ENCODE measurements at places on chromosomes 12 and 14.

- peak; percentile 11 for DNase-seq
These were observed 154.2 kb downstream of the PLCZ1 start for GRCh38 chr12:18583655-18584054.

- no peak for DNase-seq
These were observed 936.1 kb upstream of the FBXO33 start for GRCh38 chr14:40368314-40368713.

DNA sequence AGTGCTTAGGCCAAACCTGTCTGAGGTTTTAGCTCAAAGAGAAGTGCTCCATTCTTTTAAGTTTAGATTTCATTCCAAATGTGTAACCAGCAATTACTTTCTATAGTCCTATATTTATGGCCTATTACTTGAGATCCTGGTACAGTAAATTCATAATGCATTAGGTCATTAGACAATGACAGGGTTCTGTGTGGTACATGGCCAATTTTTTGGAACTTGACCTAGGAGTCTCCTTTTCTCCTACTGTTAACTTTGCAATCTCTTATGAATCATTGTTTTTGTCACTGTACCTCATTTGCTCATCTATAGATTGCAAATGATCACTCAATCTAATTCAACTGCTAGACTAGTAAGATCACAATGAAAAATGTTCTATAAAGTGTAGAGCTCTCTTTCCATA lies 136.7 kb downstream of the PDE3A start:
- DNase-seq: no peak

DNA sequence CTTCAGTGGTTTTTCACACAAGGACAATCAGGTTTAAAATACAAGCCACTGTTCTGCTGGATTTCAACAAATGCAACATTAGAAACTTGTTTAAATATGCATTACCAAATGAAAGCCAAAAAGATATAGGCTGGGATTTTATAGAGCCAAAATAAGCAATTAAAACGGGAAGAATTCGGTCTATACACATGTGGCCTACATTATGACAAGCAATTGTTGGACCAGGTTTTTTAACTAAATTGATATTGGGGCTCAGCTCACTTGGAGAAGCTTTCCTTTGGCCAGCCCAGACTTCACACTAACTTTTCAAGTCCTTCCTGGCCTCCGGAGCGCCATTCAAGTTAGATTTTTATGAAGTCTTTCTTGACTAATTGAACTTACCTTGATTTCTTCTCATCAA lies 16.9 kb upstream of the PDE3A start:
- no peak for DNase-seq

DNA sequence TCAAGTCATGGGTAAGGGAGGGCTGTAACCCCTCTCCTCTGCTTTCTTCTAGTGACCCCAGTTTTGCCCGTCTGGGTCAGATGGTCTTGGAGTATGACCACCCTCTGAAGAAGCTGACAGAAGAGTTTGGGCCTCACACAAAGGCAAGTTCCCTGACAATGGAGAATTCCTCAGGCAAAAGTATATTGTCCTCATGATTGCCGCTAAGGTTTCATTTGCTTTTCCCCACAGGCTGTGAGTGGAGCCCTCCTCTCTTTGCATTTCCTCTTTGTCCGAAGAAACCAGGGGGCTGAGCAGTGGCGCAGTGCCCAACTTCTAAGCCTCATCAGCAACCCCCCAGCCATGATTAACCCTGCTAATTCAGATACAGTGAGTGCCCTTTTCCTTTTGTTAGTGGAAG lies 12.1 kb downstream of the NCKAP1L start:
- peak; percentile 18 for DNase-seq

DNA sequence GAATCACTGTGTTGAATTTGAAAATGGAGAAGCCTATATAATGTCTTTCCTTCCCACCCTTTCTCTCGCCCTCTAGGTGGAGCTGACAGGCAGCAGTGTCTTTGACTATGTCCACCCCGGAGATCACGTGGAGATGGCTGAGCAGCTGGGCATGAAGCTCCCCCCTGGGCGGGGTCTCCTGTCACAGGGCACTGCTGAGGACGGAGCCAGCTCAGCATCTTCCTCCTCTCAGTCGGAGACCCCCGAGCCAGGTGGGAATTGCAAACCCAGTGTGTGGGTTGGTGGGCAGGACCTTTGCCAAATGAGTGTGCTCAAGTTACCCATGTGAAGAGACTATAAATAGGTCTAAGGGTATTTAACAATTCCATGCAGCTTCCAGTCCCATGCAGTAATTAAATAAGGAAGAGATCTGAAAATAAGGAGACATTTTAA lies 274.7 kb downstream of the EGLN3 start:
- DNase-seq: peak; percentile 90

GRCh38 chr14:100042286-100042685 lies 22.9 kb upstream of the EVL start:
- no peak for DNase-seq

GRCh38 chr12:27709932-27710591 lies 570 bp upstream of the MRPS35 start:
- DNase-seq: no peak

- DNase-seq: no peak
These were observed 24.3 kb upstream of the PARP11 start for GRCh38 chr12:3897371-3897971.

All from mesendoderm (in vitro differentiated cells).